ENCODE measurements at places on chromosomes 4 and X.

DNA sequence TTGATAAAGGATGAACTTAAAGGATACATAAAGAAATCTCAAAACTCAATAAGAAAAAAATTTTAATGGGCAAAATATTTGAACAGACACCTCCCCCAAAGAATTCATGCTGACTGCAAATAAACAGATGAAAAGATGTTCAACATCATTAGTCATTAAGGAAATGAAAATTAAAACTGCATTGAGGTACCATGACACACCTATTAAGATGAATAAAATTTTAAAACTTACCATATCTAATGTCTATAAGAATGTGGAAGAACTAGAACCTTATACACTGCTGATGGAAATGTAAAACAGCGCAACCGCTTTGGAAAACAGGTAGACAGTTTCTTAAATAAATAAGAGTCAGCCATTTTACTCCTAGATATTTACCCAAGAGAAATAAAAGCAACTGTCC, 266.8 kb upstream of the TET2 start:
- no peak for DNase-seq

- DNase-seq, result no peak
These were observed 78.1 kb downstream of the ASB9 start for GRCh38 chrX:15191830-15192229.

- DNase-seq, result no peak
These were observed 216.6 kb upstream of the TLL1 start for GRCh38 chr4:165656399-165656798.

GRCh38 chrX:110114260-110114776, 111.4 kb downstream of the TMEM164 start:
- DNase-seq, result no peak

DNA sequence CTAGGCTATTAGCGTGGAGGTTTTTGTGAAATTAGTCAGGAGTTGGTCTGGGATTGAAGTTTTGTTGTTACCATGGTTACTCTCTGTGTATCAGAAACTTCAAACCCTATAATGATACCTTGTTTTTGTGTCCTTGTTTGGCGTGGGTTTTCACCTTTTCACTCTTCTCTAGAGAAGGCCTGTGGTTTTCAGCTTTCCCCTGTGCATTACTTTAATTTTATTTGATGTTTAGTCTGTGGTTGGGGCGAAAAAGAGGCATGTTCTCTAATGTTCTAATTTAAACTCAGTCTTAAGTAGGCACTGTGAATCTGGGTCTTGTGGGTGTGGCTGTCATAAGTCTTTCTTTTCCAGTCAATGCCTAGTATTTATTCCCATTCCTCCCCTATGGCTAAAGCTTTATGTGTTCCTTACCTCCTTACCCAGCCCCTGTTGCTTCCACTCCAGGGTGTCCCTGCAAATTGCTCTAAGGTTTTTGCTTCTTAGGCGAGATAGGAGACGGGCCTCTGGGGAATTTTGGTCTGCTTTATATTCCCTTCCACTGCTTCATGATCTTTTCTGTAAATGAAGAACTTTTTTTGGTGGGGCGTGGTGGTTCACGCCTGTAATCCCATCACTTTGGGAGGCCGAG, 326.3 kb upstream of the ZCCHC13 start:
- DNase-seq, result no peak

GRCh38 chr4:44002368-44002767, 446.2 kb downstream of the KCTD8 start:
- DNase-seq, result no peak
